Activated T-helper 1 cell treated with anti-CD3 and anti-CD28 coated beads, Interleukin-2, amount 50 U/mL, for 16 hours (primary cell): ENCODE measurements at places on chromosomes 13 and 19.

- no peak for DNase-seq
These were observed 229.6 kb upstream of the HTR2A start for GRCh38 chr13:47126432-47126831.

DNA sequence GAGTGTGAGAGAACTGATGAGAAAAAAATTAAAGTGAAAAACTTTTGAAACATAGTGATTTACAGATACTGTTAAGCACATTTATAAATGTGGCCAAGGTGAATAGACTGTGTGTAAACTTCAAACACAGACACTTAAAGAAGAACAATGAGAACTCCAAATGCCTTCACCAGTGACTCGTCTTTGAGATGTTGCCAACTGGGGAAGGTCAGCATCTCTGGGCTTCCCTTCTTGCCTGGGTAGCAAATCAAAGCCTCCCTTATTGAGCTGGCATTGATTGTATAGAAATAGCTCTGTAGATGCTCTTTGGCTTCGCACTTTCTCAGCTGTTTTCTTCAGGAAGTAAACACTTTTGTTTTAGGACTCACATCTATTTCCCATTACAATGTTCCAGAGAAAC, 177.3 kb upstream of the SGCG start:
- no peak for DNase-seq

DNA sequence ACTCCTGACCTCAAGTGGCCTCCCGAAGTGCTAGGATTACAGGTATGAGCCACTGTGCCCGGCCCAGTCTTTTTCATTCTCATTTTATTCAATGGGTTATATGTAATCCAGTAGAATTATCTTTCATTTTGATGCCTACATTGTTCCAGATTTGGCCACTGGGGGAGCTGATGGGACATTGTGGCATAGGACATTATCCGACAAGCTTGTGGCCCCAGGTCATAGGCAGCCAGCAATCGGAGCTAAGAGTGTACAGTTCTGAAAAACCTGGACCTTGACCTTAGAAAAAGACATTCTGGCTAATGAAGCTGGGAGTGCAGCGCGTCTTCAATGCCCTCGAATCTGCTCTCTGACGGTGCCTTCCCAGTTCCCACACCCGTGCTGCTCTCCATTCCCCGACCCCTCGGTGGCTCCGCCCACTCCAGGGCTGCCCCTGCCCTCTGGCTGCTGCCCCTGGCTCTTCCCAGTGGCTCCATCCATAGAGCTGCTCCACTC, 108.7 kb downstream of the TEX29 start:
- DNase-seq: no peak

DNA sequence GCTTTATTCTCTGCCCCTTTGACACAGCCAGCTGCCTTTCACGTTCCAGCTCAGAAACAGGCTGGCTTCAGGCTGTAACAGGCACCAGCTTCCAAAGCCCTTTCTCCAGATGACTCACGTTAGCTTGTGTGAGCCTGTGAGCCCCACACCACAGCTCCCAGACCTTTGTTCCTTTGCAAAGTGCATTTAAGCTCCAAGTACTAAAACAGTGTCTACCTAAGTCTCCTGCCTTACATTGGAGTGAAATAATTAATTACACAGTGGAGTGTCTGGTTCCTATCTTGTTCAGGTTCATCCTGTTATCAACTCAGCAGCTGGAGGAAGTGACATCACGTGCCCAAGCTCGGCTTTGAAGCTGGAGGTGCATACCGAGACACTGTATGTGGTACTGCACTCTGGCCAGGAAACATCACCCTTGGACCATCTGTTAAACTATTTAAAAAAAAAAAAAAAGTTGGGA, 475.8 kb downstream of the FOXO1 start:
- peak; percentile 44 for DNase-seq

DNA sequence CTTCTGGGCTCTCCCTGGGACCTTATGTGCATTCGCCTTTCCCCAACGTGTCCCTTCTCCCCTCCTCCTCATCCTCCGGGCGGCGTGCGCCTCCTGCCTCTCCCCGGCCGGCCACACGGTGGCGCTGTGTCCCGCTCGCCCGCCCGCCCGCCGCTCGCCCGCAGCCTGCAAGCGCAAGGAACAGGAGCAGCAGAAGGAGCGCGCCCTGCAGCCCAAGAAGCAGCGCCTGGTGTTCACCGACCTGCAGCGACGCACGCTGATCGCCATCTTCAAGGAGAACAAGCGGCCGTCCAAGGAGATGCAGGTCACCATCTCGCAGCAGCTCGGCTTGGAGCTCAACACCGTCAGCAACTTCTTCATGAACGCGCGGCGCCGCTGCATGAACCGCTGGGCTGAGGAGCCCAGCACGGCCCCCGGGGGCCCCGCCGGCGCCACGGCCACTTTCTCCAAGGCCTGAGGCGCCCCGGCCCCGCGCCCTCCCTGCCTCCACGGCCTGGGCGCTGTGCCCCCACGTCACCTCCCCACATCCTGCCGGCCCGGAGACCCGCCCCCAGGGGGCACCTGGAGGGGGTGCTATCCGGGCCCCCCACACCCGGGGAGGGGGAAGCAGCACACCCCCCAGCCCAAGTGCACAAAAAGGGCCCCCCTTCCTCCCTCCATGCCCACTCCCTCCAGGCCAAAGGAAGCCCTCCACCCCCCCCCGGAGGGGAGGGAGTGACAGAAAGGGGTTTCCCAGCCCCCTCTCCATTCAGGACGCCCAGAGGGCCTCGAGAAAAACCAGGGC, 21.9 kb downstream of the ONECUT3 start:
- no peak for DNase-seq

GRCh38 chr13:68261105-68261504, 1031.0 kb upstream of the PCDH9 start:
- no peak for DNase-seq

DNA sequence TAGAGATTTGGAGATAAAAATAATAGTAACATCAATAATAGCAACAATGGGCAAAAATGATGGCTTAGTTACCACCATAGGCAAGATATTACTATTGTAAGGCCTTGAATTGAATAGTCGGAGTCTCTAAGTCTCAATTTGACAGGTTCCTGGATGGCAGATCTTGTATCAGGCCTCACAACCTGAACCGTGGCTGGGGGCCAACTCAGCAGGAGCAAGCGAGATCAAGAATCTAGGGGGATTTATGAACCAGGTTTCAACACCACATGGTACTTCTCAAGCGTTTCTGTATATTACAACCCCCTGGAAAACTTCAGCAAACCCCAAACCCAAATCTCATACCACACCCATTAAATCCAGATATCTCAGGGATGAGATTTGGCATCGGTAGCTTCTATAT, 573.8 kb downstream of the LIG4 start:
- no peak for DNase-seq

- no peak for DNase-seq
These were observed 685 bp upstream of the SUPT5H start for GRCh38 chr19:39444598-39445195.

DNA sequence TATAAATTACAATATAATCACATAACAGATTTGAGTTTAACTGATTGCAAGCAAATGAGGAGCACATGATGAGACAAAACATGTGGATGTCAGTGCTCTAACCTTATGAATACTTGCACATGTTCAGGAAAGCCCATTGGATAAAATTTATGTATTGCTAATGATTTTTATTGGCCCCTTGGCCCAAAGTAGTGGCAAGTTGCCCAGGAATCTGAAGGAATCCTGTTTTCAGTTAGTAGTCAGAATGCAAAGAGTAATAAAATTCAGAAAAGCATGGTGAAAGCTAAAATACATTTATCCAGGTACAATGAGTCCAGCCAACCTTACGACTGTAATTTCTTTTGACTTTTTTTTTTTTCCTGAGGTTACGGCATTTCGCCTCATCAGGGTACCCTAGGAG, 1539.4 kb downstream of the EFNB2 start:
- DNase-seq: no peak

- no peak for DNase-seq
These were observed 153.9 kb downstream of the TEX29 start for GRCh38 chr13:111474136-111475002.

GRCh38 chr19:19655051-19655594, 8.4 kb downstream of the ATP13A1 start:
- no peak for DNase-seq

DNA sequence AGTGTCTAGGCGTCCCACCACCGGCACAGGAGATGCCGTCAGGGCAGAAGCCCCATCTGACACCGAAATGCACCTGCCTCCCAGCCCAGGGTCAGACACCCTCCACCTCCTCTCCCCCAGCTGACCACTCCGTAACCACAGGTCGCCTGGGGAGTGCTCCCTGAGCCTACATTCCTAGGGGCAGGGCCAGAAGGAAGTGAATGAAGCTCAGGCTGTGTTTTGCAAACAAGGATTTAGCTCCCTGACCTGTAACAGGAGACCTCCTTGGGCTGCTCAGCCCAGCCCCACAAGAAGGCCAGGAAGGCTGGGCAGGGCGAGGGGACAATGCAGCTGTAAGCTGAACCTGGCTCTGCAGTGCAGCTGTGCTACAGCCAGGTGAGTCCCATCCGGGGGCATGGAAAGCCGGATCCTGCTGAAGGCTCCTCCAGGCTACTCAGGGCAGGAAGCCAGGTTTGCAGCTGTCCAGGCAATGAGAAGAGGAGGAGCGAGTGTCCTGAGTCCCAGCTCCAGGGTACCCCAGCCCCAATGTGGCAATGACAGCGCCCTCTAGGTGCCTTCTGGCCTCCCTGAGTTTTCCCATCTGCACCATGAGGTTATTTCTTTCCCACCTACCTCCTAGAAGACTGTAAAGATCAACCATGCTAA, 42.1 kb downstream of the RHPN2 start:
- no peak for DNase-seq

- no peak for DNase-seq
These were observed 24.7 kb downstream of the DPF1 start for GRCh38 chr19:38199340-38199739.

- DNase-seq: peak; percentile 43
These were observed 9.9 kb downstream of the RANBP3 start for GRCh38 chr19:5967994-5968430.

GRCh38 chr13:26961890-26962615, 201.5 kb upstream of the GPR12 start:
- no peak for DNase-seq

- no peak for DNase-seq
These were observed at the start of gene ATP8A2 for GRCh38 chr13:25371875-25372283. Gene ATP8A2, plus strand, starts transcription at chr13:25371974. Its CDS starts 239 bp downstream, at chr13:25372213.

GRCh38 chr19:19540064-19540714, 2.1 kb downstream of the CILP2 start:
- DNase-seq: peak; percentile 25

DNA sequence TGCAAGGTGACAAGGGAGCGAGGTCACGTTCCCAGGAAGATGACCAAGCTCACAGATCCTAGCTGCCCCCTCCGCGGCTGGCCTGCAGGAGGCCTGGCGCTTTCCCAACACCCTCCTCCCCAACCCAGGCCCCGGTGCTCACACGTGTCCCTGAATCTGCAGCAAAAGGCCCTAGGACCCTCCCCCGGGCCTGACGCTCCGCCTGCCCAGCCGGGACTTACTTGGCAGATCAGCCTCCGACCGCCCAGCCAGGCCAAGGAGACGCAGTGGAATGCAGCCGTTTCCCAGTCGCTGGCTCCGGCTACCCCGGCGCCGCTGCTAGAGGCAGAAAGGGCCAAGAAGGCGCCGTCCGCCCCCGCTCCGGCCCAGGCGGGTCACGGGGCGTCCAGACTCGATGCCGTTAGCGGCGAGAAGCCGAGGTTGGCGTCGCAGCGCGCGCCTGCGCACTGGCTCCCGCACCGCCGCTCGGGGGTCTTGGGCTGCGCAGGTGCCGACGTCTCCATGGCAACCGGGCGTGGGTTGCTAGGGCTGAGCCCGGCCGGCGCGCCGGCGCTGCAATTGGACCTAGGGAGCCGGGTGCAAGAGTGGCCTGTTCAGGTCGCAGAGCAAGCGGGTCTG, at the start of gene PNMA8A:
TSS of gene PNMA8A (minus strand) at position 448 of the 618 bp plus-strand sequence. CDS start 528 bp downstream, outside the sequence.
- DNase-seq: no peak

GRCh38 chr13:100722517-100722916, 47.9 kb upstream of the TMTC4 start:
- DNase-seq: no peak

DNA sequence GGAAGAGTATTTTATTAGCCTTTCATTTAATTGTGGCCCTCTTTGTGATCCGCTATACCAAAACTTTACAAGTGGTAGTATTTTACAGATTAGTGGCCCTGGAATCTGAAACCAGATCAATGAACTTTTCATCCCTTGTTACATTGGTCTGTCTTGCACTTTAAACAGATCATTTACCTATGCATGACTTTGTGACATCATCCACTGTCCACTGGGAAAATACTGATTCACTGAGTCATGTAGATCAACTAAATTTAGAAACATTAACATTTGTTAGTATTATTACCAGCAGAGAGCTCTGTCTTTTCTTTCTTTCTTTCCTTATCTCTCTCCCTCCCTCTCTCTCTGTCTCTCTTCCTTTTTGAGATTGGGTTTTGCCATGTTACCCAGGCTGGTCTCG, 17.5 kb downstream of the PCDH8 start:
- no peak for DNase-seq

DNA sequence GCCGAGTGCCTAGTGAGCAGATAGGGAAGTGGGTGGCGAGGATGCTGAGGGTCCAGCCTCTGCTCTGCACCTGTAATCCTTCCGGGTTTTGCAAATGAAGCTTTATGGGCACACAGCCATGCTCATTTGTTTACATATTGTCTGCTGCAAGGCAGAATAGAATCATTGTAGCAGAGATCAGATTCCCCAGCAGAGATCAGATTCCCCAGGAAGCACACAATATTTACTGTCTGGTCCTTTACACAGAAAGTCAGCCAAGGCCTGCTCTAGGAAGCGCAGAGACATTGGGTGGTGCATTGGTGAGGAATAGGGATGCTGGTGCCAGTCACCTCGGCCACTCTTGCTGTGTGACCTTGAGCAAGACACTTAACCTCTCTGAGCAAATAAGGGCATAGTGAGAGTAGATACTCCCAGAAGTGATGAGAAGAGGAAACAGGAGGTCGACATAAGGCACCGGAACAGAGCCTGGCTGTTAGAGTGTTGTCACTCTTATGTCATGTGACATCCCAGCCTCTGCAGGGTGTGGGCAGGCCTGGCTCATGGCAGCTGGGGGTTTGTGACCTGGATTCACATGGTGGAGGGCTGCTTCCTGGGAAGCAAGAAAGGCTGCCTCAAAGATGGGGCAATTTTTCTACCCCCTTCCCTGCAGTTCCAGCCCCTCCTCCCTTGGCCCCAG, 25.6 kb downstream of the CARM1 start:
- DNase-seq: no peak

DNA sequence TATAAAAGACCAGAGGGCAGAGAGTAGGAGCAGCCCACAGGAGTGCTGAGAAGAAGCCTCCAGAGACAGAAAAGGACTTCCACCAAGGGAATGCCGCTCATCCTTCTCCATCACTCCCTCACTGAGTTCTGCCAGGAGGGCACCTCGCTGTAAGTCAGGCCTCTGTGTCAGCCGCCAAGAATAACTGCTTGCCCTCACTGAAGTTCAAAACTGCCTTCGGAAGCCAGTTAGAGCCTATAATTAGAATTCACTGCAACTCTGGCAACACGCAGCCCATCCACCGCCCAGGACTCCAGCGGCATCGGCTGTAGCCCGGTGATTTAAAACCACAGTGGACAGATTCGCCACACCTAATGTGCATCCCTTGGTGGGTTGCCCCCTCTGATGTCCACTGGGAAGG, 281.8 kb upstream of the ZNF507 start:
- DNase-seq: no peak

DNA sequence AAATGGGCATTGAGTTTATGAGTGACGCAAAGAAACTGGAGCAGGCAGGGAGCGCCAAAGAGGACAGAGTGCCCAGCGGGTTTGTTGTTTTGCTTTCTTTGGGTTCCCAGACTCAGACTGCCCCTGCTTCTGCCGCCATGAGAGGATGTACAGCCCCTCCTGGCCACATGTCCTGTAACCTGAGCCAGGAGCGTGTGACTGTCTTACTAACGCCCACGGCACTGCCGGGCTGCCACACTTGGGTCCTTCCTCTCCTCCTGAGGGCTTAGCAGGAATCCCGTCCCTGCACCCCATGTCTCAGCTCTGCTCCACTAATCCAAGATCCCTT, 80.5 kb downstream of the GPR12 start:
- DNase-seq: no peak

GRCh38 chr13:95642028-95642621, 2.4 kb downstream of the DZIP1 start:
- DNase-seq: no peak
